ENCODE measurements at places on chromosomes 7 and 10. TPM values are rescaled to one million over a fixed set of nuclear protein-coding genes. Genes with fewer than 3 reads are reported as not detected.

DNA sequence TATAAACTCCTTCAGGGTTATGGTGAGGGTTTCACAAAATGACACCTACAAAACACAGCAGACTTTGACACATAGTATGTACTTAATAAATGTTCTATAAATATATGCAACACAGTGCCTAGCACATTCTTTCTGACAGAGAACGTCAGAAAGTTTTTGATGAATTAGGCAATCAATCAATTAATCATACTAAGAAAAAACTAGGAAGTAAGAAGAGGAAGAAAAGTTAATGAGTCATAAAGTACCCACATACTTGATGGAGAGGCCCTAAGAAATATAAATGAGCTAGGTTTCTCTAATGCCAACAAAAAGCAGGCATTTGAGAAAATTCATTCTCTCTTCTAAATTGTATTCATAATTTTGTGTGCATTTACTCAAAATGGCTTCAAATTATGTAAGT lies 192.7 kb upstream of the VWC2 start:
- H3K27ac ChIP-seq: no peak overlapping the region
- DNase-seq: no peak
- H3K4me1 ChIP-seq: peaks cover 3% of the 10 kb centered on the region
- H3K27me3 ChIP-seq: no peaks in the 10 kb centered on the region
- no peaks in the 10 kb centered on the region for H3K36me3 ChIP-seq
- no peak overlapping the region for H3K4me3 ChIP-seq

DNA sequence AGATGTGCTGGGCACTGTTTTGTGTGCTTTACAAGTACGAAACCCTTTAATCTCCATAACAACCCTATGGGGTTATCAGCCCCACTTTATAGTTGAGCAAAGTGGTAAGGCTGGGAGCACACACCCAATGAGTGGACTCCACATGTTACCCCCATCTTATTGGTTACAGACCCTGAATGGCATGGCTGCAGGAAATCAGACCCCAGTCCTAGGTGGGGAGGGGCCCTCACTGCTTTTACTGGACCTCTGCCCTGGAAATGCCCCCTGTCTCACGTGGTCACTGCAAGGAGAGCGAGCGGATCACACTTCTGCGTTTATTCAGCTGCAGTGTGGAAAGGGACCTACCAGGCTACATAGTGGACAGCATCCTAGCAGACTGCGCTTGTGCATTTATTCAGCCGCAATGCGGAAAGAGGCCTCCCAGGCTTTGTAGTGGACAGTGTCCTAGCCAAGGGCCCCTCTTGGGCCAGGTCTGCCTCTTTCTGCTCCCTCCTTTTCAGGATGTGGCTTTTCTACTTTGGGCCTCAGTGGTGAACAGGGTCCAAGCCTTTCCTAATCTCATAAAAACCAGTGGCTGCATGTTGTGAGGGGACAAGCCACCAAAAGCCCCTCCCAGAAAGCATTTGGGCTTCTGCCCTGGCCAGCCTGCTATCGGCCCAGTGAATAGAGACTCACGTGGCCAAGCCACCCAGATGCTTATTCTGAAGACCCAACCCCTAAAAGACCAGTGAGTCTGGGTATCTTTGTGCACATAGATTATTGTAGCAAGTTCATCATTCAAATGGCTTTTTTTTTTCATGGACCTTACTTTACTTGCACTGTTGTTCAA lies 405.7 kb upstream of the RNF32 start:
- H3K27me3 ChIP-seq: peaks cover 2% of the 10 kb centered on the region
- peaks cover 13% of the 10 kb centered on the region for H3K4me1 ChIP-seq
- no peak overlapping the region for H3K27ac ChIP-seq
- no peak for DNase-seq
- no peaks in the 10 kb centered on the region for H3K36me3 ChIP-seq
- H3K4me3 ChIP-seq: no peak overlapping the region

GRCh38 chr10:34739915-34740314 lies 75.2 kb downstream of the PARD3 start:
- peak overlapping the region; percentile 72 for H3K27ac ChIP-seq
- no peaks in the 10 kb centered on the region for H3K36me3 ChIP-seq
- peaks cover 14% of the 10 kb centered on the region for H3K4me1 ChIP-seq
- H3K27me3 ChIP-seq: no peaks in the 10 kb centered on the region

DNA sequence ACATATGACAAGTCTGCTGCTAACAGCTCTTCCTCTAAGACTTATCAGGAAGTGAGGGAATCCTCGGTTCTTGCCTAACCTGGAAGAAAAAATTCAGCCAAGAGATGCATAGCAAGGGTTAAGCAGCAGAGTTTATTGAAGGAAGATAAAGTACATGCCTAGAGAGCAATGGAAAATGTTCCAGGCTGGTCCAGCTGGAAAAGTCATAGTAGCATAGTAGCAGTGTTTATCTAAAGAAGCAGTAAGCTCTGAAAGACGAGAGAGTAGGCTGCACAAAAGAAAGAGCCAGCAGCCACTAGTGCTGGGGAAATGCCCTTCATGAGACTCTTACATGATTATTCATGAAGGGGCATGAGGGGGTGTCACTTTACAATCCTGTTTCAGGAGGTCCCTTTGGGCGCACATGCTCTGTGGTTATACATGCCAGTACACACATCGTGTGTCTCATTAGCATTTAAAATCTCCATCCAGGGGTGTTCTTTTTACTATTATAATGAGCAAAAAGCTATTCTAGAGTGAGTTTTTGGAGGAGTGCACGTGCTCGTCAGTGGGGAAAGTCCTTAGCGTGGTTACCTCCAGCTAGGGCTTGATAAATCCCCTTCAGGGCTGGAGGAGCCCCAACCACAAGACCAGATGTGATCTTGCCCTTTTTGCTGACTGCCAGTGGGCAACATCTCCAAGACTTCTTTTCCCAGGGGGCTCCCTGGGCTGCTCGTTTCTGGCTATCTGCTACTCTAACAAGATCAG lies 716.1 kb downstream of the PARD3 start:
- no peak overlapping the region for H3K4me3 ChIP-seq
- H3K27ac ChIP-seq: no peak overlapping the region
- no peaks in the 10 kb centered on the region for H3K36me3 ChIP-seq
- H3K27me3 ChIP-seq: no peaks in the 10 kb centered on the region
- H3K4me1 ChIP-seq: peaks cover 4% of the 10 kb centered on the region

DNA sequence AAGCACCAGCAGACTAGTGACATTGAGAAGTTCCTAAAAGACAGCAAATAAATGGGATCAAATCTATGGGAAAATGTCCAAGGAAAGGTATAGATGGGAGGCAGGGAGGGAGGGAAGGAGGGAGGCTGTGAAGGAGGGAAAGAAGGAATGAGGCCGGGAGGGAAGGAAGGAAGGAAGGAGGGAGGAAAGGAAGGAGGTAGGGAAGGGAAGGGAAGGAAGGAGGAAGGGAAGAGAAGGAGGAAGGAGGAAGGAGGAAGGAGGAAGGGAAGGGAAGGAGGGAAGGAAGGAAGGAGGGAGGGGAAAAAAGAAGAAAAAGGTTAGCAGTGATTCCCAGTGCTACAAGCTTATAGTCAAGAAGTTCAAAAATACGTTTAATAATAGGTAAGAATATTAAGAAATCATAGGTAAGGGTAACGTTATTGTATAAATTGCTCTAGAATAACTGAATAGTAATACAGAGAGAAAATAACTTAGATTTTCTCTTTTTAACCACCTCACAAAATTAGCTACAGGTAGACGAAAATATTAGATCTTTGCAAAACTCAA lies 106.9 kb downstream of the LMBR1 start:
- DNase-seq: no peak
- H3K4me3 ChIP-seq: no peak overlapping the region
- no peaks in the 10 kb centered on the region for H3K4me1 ChIP-seq
- H3K36me3 ChIP-seq: peaks cover 3% of the 10 kb centered on the region
- no peaks in the 10 kb centered on the region for H3K27me3 ChIP-seq

GRCh38 chr7:71851776-71852498 lies 560.2 kb downstream of the CALN1 start:
- no peak overlapping the region for H3K4me3 ChIP-seq
- no peaks in the 10 kb centered on the region for H3K36me3 ChIP-seq
- H3K4me1 ChIP-seq: peaks cover 3% of the 10 kb centered on the region
- H3K27ac ChIP-seq: no peak overlapping the region
- DNase-seq: no peak

DNA sequence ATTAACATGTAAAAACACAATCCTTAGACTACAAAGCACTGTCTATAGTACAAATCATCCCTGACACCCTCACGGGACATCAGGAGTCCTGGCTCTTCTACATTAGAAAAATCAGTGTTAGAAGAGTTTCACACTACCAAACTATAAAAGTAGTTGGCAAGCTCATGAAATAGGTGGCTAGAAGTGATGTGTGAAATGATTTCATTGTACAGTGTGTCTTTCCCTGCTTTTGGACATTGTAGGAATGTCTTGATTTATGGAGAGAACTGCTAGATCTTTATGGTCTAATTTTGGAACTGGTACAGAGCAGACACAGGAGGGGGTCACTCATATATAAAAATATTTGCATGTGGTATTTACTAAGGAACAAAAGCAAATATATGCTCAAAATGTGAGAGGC lies 33.2 kb downstream of the SEMA3A start:
- no peak overlapping the region for H3K27ac ChIP-seq
- H3K4me1 ChIP-seq: no peaks in the 10 kb centered on the region
- H3K36me3 ChIP-seq: no peaks in the 10 kb centered on the region
- H3K4me3 ChIP-seq: no peak overlapping the region

GRCh38 chr7:129368389-129368986 lies 65.7 kb upstream of the STRIP2 start:
- H3K4me3 ChIP-seq: peak overlapping the region; percentile 4
- no peaks in the 10 kb centered on the region for H3K36me3 ChIP-seq
- DNase-seq: no peak
- H3K27me3 ChIP-seq: no peaks in the 10 kb centered on the region
- peaks cover 12% of the 10 kb centered on the region for H3K4me1 ChIP-seq

- no peaks in the 10 kb centered on the region for H3K36me3 ChIP-seq
- no peak overlapping the region for H3K27ac ChIP-seq
- no peak overlapping the region for H3K4me3 ChIP-seq
- no peak for DNase-seq
- no peaks in the 10 kb centered on the region for H3K4me1 ChIP-seq
Observed at GRCh38 chr10:114181971-114182370, 2.8 kb downstream of the TDRD1 start.

GRCh38 chr10:79002336-79002735 lies 66.4 kb upstream of the ZMIZ1 start:
- no peak overlapping the region for H3K27ac ChIP-seq
- H3K4me1 ChIP-seq: peaks cover 34% of the 10 kb centered on the region
- DNase-seq: no peak
- no peaks in the 10 kb centered on the region for H3K36me3 ChIP-seq

GRCh38 chr7:66429498-66430163 lies 199.1 kb upstream of the KCTD7 start:
- H3K27ac ChIP-seq: no peak overlapping the region
- no peak overlapping the region for H3K4me3 ChIP-seq
- peaks cover 6% of the 10 kb centered on the region for H3K36me3 ChIP-seq

GRCh38 chr7:141839256-141839655 lies 2.0 kb downstream of the PRSS37 start:
- H3K4me3 ChIP-seq: no peak overlapping the region
- no peaks in the 10 kb centered on the region for H3K4me1 ChIP-seq

DNA sequence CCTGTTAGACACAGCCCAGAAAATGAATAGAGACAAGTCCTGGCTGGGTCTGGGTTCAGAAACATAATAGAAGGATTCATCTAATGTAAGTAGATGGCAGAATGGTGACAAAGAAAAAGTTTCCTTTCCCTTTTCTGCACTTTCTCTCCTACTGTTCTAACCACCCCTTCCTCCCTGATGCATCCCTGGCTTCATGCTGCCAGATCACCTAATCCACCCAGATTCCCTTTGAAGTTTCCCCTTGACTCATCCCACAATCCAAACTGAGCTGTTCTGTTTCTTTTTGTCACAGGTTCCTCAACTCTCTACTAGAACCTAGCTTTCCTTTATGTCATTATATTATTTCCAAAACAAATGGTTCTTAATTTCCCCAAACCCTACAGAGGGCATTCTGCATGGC lies 1.1 kb upstream of the MACC1 start:
- no peaks in the 10 kb centered on the region for H3K27me3 ChIP-seq
- no peaks in the 10 kb centered on the region for H3K36me3 ChIP-seq
- no peak for DNase-seq

- no peak overlapping the region for H3K4me3 ChIP-seq
- no peak for DNase-seq
- no peaks in the 10 kb centered on the region for H3K27me3 ChIP-seq
Observed at GRCh38 chr7:130298544-130299326, 5.8 kb downstream of the CPA4 start.

GRCh38 chr10:6473430-6473829 lies 106.6 kb downstream of the PRKCQ start:
- H3K27me3 ChIP-seq: no peaks in the 10 kb centered on the region
- no peak for DNase-seq
- no peaks in the 10 kb centered on the region for H3K4me1 ChIP-seq

DNA sequence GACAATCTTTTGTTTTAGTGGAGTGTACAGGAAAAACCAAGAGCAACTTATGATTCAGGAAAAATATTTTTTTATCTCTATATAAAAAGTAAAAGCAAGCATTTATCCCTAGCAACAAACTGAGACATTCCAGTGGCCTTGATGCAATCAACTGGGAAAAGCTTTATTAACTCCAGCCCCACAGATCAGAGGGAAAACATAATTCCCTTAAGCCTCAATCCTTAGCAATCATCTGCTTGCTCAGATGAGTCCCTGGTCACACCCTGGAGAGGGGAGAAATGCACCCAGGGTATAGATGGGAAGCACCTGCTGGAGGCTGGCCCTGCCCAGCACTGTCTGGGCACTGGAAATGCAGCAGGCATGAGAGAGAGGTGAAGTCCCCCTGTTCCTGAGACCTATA lies 636.6 kb downstream of the TNS3 start:
- H3K36me3 ChIP-seq: no peaks in the 10 kb centered on the region
- no peak overlapping the region for H3K27ac ChIP-seq
- H3K4me3 ChIP-seq: no peak overlapping the region
- no peaks in the 10 kb centered on the region for H3K4me1 ChIP-seq
- no peaks in the 10 kb centered on the region for H3K27me3 ChIP-seq
- no peak for DNase-seq

DNA sequence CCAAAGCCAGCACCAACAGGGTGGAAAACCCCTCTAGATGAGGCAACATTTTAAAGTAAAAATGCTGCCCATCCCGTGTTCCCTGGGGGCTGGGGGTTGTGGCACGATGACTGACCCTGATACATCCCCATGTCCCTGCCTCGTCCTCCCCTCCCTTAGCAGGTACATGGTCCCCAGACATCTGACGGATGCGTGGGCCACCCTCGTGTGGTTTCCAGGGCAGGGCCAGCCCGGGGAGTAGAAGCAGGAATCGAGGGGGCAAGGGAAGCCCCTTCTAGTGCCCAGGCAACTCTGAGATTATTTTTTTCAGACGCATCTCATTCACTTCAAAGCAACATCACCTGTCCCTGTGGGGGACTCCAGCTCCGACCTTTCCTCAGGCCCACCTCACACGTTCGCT lies 3.5 kb downstream of the TMEM130 start:
- H3K27ac ChIP-seq: no peak overlapping the region
- H3K4me3 ChIP-seq: no peak overlapping the region
- peaks cover 19% of the 10 kb centered on the region for H3K27me3 ChIP-seq
- H3K4me1 ChIP-seq: peaks cover 35% of the 10 kb centered on the region
- no peak for DNase-seq

- no peak for DNase-seq
- no peaks in the 10 kb centered on the region for H3K27me3 ChIP-seq
- peaks cover 6% of the 10 kb centered on the region for H3K4me1 ChIP-seq
- no peaks in the 10 kb centered on the region for H3K36me3 ChIP-seq
Observed at GRCh38 chr7:135748770-135749169, at the start of gene FAM180A. Gene FAM180A (minus strand): TSS chr7:135748813. CDS start chr7:135748580, 233 bp downstream.

Gene TAS2R3
- polyA plus RNA-seq: 0.40 TPM

Gene PRKRIP1
- polyA plus RNA-seq: 47.0 TPM

Gene CYP2C18
- 0.23 TPM for polyA plus RNA-seq

Gene ZC3HAV1
- 11.6 TPM for polyA plus RNA-seq

Gene IGFBP3
- 17.8 TPM for polyA plus RNA-seq

Gene MACROH2A2
- 77.5 TPM for polyA plus RNA-seq

Gene NPVF
- polyA plus RNA-seq: not detected

Gene TRDMT1
- 12.4 TPM for polyA plus RNA-seq

Gene INPP5F
- 274 TPM for polyA plus RNA-seq

Gene PBLD
- 14.4 TPM for polyA plus RNA-seq
